ENCODE measurements at places on chromosomes 12 and 14. TPM values are rescaled to one million over a fixed set of nuclear protein-coding genes. Genes with fewer than 3 reads are reported as not detected.

Gene TAS2R20
- total RNA-seq: 2.2 TPM

Gene TMEM30B
- 0.35 TPM for total RNA-seq

Gene MGP
- total RNA-seq: 284 TPM

Gene TAS2R42
- total RNA-seq: not detected

Gene CLMN
- 8.4 TPM for total RNA-seq

Gene TMEM117
- 3.8 TPM for total RNA-seq

Gene KRT82
- total RNA-seq: not detected

Gene TMEM119
- total RNA-seq: not detected

Gene PTGDR
- total RNA-seq: not detected

Gene BDKRB1
- not detected for total RNA-seq

Gene HELB
- total RNA-seq: 3.4 TPM

Gene CEP290
- total RNA-seq: 19.1 TPM

Gene TESPA1
- not detected for total RNA-seq

Gene GARIN6
- not detected for total RNA-seq

Gene SYT10
- total RNA-seq: not detected

Gene SMOC1
- total RNA-seq: 0.78 TPM

Gene ANO2
- 51.6 TPM for total RNA-seq

Gene AICDA
- not detected for total RNA-seq

Gene GRIP1
- 1.2 TPM for total RNA-seq

Gene WIF1
- total RNA-seq: not detected

Gene CCDC63
- total RNA-seq: not detected

Gene TBX5
- not detected for total RNA-seq

Gene CLECL1
- not detected for total RNA-seq

Gene PLCZ1
- not detected for total RNA-seq

Gene BEST3
- total RNA-seq: 0.18 TPM

Gene GPX2
- not detected for total RNA-seq

Gene TMED8
- total RNA-seq: 12.6 TPM

Gene TSPAN8
- total RNA-seq: 1.6 TPM

Gene WDR89
- total RNA-seq: 10.7 TPM

Gene ASB2
- total RNA-seq: not detected

Gene INSM2
- not detected for total RNA-seq

Gene FOXN4
- total RNA-seq: not detected

Gene DIO2
- total RNA-seq: not detected

Gene ANG
- 6.2 TPM for total RNA-seq

Gene RPS6KA5
- 8.8 TPM for total RNA-seq

Gene LYZ
- total RNA-seq: not detected

Gene ABCD2
- not detected for total RNA-seq

Gene C14orf132
- total RNA-seq: 7.6 TPM

Gene LEMD3
- 24.2 TPM for total RNA-seq

Gene CFAP54
- total RNA-seq: 21.5 TPM

Gene MYL6
- 2,543 TPM for total RNA-seq

Gene EML5
- total RNA-seq: 0.09 TPM

Gene OAS1
- total RNA-seq: 2.9 TPM

Gene AMN
- total RNA-seq: not detected

Gene FRMD6
- 92.2 TPM for total RNA-seq

Gene ACOT4
- 0.69 TPM for total RNA-seq

Gene ITGB7
- total RNA-seq: not detected

Gene CBLN3
- 5.0 TPM for total RNA-seq

Gene ASCL1
- total RNA-seq: not detected

Gene GNPTAB
- 39.5 TPM for total RNA-seq

Gene ZNF10
- total RNA-seq: 5.8 TPM

Gene ABCC9
- total RNA-seq: not detected

Gene STON2
- total RNA-seq: not detected

Gene NKX2-1
- total RNA-seq: not detected

Gene SOAT2
- total RNA-seq: not detected
